ENCODE measurements at places on chromosomes 4 and X. TPM values are rescaled to one million over a fixed set of nuclear protein-coding genes. Genes with fewer than 3 reads are reported as not detected.

TMSB15A gene
- 6.7 TPM for total RNA-seq

CXCL5 gene
- 0.33 TPM for total RNA-seq

ITM2A gene
- total RNA-seq: 3.9 TPM

DNA sequence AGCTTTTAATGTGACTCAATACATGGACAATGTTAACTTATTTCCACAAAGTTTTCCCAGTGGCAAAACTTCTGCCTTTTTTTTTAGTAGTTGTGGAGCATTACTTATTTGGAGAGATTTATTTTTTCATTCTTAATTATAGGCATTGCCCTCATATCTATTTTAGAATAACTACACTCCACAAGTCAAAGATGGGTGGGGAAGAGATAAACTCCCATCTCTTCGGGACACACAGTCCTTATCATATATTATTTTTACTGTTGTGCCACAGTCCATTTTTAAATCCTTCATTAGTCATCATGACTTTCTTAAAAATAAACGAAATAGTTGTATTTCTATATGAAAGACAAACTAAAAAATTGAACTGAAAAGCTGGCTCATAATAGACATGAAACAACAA lies 1.2 kb downstream of the DMD start:
- DNase-seq: no peak

DNA sequence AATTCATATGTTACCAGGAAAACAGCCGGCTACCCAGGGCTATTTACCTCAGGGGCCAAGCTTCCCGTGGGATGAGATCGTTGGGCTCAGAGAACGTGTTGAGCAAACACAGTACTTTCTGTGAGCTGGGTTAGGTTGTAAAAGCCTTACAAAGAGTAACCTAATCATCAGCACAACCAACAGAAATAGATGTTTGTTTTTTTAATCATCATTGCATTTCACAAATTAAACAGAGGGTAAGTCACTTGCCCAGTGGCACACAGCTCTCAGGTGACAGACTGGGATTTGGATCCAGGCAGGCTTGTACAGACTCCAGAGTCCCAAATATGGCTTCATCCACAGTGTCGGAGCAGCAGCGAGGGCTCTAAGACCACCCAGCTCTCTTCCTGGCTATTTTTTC lies 20.1 kb downstream of the SPON2 start:
- no peak for DNase-seq

DNA sequence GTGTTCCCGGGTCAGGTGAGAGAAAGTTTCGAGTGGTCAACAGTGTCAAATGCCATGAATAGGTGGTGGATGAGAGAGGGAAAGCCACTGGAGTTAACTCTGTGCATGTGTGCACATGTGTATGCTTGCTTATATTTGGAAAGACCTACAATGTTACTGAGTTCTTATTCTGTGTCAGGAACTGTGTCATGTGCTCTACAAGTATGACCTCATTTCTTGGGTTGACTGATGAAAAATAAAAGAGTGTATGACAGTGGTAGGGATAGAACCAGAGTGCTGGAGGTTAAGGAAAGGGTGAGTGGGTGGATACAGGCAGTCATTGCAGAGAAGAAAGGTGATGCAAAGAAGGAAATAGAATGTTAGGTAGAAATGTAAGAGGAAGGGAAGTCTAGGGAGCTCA lies 22.1 kb upstream of the DGKK start:
- DNase-seq: no peak

- no peak for DNase-seq
Observed at GRCh38 chr4:104879367-104879766, 267.3 kb upstream of the TET2 start.

DNA sequence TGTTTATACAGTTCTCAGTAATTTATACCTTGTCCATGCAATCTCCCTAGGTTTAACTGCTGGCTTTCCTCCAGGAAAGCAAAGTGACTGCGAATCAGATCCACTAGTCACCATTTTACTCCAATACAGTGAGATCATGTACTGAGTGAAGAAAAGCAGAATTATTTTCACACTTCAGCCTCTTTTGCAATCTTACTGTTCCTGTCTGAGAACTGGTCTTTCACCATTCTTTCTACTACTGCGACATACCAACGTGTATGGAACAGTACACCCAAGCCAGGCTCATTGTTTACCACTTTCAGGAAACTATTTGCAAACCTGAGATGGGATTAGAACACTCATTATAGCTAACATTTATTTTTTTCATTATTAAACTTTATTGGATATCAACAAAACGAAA lies 8.0 kb upstream of the MSL3 start:
- DNase-seq: no peak

- no peak for DNase-seq
Observed at GRCh38 chr4:84032372-84032771, 466.7 kb downstream of the NKX6-1 start.

- no peak for DNase-seq
Observed at GRCh38 chr4:165699055-165699454, 174.0 kb upstream of the TLL1 start.

DNA sequence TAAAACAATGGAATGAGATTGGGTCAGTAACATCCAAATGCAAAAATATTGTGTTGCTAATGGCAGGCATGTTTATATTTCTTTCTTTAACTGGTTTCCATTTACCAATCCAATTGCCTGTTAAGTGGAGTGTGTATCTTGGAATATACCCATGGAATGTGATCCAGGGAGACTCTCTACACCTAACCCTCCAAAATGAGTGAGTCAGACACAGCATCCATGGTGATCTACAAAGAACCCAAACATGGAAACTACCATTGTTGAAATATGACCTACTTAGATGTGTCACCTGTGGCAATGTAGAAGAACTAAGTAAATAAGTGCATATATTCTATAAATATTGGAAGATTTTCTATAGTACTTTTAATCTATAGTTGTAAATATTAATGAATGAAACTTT lies 110.3 kb downstream of the AREG start:
- DNase-seq: no peak

All from endothelial cell of umbilical vein (primary cell).